Kidney glomerular epithelial cell (primary cell): ENCODE measurements at places on chromosomes 12 and 14.

- no peak for DNase-seq
Observed at GRCh38 chr12:76451528-76451927, 103.3 kb upstream of the BBS10 start.

DNA sequence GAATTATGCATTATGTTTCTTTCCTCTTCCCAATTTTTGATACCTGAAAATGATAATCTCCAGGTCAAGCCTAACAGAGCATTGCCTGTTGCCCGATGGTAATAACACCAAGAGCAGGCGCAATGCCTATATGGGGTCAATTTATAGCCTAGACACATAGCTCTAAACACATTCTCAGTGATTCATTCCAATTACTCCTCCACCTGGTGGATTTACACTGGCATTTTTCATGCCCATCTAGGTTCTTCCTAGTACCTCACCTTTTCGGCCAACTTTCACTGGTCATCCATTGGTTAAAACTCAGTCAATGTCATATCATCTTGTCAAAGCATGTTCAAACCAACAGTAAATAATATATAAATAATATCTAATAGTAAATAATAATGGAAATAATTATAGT, 53.1 kb downstream of the EIF2S3B start:
- DNase-seq: no peak

- no peak for DNase-seq
Observed at GRCh38 chr12:71594214-71594948, 69.3 kb downstream of the ZFC3H1 start.

GRCh38 chr12:105352940-105353635, 22.6 kb downstream of the C12orf75 start:
- no peak for DNase-seq

- peak; percentile 46 for DNase-seq
Observed at GRCh38 chr14:103808403-103809001, 38.9 kb downstream of the PPP1R13B start.

DNA sequence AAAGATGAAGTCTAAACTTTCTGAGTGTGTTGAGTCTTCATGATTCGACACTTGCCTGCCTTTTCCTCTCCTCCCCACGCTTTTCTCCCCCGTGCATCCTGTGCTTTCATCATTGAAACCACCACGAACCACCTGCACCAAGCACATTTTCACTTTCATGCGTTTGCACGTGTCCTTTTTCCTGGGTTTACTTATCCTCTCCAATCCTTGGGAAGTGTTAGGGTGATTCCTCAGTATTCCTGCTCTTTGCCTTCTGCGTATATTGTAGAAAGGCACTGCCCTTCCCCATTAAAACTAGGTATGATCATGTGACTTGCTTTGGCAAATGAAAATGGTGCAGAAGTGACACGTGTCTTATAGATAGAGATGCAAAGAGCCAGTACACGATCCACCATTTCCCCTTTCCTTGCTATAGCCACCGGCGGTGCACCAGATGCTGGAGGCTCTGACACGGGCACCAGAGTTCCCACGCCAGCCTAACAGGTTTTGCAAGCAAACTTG, 106.6 kb downstream of the BRMS1L start:
- no peak for DNase-seq

GRCh38 chr12:93802698-93803423, 125.7 kb downstream of the CRADD start:
- peak; percentile 35 for DNase-seq

DNA sequence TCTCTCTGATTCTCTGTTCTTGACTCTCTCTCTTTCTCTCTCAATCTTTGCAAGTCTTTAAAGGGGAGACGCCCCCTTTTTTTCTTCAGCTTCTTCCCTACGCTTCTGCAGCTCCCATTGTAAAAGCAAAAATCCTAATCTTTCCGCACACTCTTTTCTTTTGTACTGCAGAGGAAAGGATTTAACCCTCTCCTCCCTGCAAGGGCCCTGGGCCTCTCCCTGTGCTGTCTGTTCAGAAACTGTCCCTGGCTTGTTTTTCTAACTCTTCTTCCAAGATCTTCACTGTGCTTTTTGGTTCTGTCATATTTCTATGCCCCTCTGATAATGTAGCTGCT, 10.9 kb upstream of the SALL2 start:
- DNase-seq: no peak

GRCh38 chr14:81401420-81402122, 1.4 kb upstream of the STON2 start:
- peak; percentile 80 for DNase-seq

DNA sequence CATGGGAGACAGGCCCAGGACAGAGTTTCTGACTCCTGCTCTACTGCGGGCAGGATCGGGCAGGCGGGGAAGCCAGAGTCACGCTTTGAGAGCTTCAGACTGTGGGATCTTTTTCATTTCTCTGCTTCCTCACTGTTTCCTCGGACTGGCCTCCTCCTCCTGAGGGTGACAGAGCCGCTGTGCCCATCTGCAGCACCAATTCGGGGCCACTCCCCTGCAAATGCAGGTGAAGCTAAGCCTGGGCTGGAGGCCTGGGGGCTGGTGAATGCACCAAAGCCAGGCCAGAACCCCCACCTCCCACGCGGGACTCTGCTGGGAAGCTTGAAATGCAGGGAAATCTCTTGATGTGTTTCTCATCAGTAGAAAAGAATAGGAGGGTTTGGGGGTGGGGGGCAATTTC, 77.5 kb downstream of the FOXN3 start:
- no peak for DNase-seq

DNA sequence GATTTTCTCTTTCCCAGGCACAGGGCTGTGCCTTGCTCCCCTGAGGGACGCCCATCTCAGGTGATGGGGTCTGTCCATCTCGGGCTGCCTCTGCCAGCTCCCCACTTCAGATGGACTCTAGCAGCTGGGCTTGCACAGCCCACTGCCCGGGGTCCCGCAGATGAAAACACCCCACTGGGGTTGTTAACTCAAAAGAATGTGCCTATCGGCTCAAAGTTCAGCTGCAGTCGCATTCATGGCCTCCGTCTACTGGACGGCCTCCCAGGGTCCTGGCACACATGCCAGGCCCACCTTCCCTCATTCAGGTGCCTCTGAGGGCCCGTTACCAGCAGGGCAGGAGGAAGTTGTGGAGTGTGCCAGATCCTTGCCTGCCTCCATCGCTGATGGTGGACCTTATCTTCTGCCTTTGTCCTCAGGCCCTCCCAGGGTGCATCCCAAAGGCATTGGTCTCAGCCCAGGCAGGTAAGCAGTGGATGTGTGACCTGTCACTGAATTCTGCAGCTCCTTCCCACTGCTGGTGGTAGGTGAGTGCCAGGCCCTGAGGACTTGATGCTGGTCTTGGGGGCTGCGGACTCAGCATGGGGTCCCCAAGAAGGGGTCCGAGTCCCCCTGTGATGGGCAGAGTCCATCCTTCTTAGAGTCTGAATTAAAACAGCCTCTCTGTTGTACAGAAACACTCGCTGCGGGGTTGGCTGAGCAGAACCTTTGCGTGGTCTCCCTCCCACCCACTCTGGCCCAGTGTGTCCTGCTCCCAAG, 324.6 kb upstream of the DIO3 start:
- no peak for DNase-seq

DNA sequence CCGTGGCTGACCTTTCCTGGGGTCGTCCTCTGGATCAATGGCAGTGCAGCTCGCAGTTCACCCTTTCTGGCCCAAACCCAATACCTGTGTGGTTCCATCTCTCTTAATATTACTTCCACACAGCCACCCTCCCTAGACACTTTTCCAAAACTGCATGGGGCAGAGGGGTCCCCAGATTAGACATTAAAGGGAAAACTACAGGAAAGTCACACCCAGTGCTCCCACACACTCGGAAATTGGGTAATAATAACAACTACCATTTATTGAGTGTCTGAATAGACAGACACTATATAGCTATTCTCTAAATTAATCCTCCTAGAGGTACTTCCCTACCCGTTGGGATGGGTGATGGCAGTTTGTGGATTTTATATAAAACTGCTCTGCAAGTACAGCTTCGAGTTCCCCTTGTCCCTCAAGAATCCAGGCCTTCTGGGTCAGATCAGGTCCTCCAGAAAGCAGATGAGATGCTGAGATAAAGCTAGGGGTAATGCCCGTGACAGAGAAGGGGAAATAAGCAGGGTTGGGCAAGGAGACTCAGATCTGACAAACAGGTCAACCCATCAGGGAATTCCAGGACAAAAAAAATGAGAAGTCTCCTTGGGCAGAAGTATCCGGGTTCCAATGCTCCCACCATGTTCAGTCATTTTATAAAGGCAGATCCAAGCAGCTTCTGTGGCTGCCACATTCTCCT, 795 bp upstream of the PXN start:
- no peak for DNase-seq

GRCh38 chr14:93977790-93978581, 1.6 kb upstream of the ASB2 start:
- DNase-seq: peak; percentile 28

DNA sequence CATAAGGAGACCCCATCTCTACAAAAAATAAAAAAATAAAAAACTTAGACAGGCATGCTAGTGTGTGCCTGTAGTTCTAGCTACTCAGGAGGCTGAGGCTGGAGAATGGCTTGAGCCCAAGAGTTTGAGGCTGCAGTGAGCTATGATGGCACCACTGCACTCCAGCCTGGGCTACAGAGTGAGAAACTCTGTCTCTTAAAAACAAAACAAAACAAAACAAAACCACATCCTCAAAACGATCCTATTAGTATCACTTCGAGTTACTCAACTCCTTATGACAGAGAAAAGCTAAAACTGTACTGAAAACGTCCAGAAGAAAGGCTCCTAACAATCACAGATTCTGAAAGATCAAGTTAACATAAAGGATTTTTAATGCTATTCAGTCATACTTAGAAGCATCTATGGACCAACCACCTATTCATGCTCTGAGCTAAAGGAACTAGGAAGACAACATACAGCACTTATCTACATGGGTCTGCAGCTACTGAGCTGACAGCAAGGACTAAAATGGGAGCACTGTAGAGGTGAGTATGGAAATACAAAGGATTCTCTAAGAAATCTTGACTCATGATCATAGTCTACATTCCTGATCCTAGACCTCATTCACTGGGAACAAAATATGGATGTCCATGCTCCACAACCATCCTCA, 75.3 kb upstream of the DUSP6 start:
- no peak for DNase-seq

- DNase-seq: no peak
Observed at GRCh38 chr12:113862590-113863454, 103.3 kb downstream of the RBM19 start.

GRCh38 chr12:107732365-107732764, 28.6 kb downstream of the PRDM4 start:
- DNase-seq: no peak

DNA sequence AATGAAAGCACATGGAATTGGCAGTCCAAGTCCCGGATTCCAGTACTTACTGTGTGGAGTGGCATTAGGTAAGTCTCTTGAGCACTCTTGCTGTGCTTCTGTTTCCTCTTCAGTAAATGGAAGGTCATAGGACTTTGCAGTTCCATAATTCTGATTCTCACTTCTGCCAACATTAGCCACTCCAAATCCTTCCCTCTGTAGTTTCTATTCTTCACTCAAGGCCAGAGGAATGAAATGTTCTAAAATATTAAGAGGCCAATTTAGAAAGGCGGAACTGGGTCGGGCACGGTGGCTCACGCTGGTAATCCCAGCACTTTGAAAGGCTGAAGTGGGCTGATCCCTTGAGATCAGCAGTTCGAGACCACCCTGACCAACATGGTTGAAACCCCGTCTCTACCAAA, 19.8 kb upstream of the SLC5A8 start:
- no peak for DNase-seq

GRCh38 chr12:4114986-4115385, 158.6 kb upstream of the CCND2 start:
- no peak for DNase-seq
